NCI-H774 (cell line): ENCODE measurements at places on chromosomes 11 and 22.

DNA sequence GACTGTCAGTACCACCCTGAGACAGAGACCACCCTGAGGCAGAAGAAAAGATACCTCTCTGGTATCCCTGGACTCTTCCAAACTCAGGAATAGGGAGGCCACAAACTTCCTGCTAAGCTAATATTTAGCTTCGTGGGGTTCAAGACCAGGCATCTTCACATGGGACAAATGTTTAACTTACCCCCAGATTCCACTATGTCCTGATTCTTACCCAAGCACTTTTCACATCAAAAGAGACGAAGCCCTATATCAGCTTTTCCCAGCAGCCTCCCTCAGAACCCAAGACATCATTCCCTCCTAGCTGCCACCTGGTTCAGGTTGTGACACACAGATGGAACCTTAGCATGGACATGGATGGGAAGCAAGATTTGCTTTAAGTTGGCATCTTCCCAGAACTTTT lies 32.1 kb downstream of the SMC1B start:
- no peak for DNase-seq

DNA sequence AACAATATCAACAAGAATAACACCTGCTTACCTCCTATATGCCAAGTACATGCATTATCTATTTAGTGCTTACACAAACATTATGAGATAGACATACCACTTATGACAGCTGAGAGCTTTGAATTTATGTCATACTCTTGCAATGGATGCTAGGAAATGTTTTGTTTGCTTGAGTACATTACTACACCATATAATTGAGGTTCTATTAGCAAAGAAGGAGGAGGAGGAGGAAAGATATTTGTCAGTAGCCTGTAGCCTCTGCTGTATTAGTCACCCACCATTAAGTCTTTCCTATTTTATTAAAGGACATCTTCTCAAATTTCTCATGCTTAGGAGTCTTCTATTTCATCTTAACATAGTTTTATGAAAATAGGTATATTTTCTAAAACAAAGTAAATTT lies 6.4 kb downstream of the ANO5 start:
- no peak for DNase-seq

DNA sequence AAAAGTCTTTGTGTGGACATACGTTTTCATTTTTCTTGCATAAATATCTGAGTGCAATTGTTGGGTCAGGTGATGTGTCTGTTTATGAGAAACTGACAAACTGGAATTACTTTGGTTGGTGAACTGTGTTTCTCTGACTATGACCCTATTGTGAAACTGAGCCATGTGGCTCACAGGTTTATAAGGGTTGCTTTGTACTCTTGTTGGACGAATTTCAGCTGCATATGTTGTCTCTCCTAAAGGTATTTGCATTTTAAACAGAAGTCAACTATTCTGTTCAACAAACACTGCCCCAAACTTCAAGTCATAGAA lies 34.4 kb upstream of the RASD2 start:
- DNase-seq = no peak

GRCh38 chr22:31313366-31314147 lies 21.3 kb upstream of the PIK3IP1 start:
- peak; percentile 57 for DNase-seq

DNA sequence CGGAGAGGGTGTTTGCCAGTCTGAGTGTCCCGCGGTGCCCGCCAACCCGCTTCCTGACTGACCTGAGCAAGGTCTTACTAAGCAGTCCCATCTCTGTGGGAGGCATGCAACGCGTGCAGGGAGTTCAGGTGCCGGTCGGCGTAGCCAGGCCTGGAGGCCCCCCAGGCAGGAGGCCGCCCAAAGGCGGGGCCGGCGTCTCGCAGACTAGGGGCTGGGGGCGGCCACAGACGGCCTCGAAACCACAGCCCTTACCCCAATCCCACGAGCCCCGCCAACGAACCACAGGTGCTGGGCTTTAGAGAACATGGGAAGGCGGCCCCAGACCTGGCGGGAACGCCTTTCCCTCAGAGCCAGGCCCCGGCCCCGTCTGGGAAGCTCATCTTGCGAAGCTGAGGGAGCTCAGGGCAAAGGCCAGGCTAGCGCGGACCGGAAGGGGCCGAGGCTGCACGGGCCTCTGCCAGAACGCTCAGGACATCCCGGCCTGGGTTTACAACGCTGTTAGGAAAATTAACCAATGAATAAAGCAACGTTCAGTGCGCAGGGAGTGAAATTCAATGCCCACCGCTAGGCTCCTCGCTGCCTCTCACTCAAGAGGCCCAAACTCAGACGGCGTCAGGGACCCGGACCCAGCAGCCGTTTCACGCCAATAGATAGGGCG lies 2.1 kb upstream of the MTFP1 start:
- DNase-seq = no peak

DNA sequence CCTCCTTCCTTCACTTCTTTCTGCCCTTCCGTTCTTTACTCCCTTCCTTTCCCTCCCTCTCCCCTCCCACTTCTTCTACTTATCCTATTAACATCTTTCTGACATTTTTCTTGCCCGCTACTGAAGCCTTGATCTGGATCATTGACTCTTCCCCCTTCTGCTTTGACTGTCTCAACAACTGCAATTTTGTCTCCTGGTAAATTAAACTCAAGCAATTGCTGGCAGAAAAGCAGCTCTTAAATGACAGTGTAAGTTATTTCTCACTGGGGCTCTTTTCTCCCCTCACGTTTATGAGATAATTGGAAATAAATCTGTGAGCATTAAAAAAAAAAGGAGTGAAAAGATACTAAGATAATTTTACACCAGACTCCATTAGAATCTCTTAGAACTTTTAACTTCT lies 120.0 kb downstream of the SLC17A6 start:
- no peak for DNase-seq

GRCh38 chr22:37011472-37011871 lies 7.8 kb downstream of the TST start:
- DNase-seq = no peak

- no peak for DNase-seq
These were observed 19.7 kb upstream of the NUP160 start for GRCh38 chr11:47867823-47868222.

GRCh38 chr11:85281550-85281949 lies 345.6 kb downstream of the DLG2 start:
- DNase-seq = no peak

DNA sequence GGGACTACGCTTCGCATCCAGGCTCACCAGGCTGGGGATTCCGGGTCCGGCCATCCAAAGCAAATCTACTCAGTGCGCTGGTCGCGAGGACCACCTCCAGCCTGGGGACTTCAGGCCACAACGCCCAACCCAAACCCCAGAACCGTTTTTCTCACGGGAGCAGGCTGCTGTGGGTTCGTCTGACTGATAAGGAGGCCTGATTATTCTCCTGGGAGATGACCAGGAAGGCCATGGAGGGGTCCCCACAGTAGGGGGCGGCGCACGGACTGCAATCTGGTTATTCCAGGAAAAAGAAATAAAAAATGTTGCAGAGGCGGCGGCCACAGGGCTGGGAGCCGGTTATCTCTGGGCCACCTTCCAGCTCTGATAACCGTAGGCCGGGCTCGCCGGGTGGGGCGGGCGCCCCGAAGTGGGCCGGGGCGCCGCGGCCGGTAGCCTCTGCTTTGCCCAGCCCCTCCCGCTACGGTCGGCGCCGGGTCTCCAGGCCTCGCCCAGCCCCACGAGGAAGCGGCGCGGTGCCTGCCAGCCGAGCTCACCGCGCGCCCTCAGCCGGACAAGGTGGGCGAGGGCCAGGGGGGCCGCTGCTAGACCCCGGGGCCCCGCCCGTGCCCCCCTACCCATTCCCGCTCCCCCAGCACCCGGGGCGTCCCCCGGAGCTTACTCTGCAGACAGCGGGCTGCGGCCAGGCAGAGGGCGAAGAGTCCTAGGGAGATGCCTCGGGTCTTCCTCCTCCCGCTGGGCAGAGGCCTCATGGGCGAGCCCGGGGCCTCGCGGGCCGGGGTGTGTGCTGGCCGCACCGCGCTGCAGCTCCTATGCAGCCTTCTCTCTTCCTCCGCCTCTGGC lies 446 bp downstream of the VSTM5 start:
- DNase-seq = peak; percentile 19

DNA sequence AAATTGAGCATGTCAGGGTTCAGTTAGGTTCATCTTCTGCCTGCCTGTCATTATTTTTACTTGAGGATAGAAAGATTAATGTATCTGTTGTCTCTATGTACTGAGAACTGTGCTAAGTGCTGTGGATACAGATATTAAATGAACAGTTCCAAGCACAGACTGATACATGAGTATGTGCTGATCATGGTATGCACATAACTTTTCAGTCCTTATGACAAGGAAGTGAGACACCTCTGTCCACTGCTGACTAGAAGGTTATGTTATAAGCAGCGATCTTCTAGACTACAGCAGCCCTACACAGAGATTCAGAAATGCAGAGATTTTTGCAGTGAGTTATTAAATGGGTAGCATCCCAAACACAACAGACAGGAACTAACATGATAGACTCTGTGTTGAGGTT lies 335.6 kb upstream of the MTNR1B start:
- no peak for DNase-seq

GRCh38 chr11:34745195-34745594 lies 124.3 kb downstream of the EHF start:
- no peak for DNase-seq

DNA sequence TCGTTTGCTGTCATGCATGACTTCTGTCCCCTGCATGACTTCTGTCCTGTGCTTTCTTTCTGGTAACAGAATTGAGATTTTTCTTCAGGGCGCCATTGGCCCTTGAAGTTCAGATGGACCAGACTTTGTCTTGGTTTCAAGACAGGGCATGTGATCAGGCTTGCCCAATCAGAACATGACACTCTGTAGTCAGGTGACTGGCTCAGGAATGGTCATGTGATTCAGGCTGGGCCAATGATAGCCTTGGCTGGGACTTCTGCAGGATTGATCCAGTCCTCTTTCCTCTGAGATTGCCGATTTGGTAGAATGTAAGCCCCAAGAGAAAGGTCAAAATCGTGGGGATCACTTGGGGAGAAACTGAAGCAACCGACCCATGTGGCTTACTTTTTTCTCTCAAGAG lies 90.5 kb upstream of the ALX4 start:
- DNase-seq = no peak

DNA sequence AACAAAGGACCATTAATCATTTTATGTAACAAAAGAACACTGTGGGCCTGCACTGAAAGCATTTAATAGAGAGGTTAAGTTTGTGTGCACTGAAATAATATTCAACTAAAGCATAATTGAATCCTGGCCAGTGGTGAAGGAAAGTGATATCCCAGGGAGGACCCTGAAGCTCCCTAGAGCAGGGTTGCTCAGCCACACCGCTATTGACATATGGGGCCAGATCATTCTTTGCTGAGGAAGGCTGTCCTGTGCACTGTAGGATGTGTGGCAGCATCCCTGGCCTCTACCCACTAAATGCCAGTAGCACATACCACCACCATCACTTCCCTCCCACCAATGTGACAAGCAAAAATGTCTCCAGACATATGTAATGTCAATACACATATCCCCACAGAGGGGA lies 166.1 kb upstream of the MTNR1B start:
- no peak for DNase-seq

DNA sequence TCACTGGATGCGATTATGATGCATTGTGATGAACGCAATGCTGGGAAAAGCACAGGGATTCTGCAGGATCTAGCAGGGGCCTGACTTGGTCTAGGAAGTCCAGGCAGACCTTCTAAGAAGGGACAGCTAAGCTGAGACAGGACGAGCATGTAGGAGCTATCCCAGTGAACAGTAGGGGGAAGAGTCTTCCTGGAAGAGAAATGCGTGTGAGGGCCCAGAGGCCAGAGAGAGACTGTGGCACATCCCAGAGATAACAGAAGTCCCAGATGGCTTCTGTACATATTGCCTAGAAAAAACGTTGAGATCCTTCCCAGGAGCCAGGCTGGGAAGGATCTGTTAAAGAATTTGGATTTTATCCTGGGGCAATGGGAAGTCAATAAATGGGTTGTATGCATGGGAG lies 24.6 kb downstream of the RCN1 start:
- DNase-seq = no peak
